ENCODE measurements at places on chromosomes 6 and 20.

DNA sequence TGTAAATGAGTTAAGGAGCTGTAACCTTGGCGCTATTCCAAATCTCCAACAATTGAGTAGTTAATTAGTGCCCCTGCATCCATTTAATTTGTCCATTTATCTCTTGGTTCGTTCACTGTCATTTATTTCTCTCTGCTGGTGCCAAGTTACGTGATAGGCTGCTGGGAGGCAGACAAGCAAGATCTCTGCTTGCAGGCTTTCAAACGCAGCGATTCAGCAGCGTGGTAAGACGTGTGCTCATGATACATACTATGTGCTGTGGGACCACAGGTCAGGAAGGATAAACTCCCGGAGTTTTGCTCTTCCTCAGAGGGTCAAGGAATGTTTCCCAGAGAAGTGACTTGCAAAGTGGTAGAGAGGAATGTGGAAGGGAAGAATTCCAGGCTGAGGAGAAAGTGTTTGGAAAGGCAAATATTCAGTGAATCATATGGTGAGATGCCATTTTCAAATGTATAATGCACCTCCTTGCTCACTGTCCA is 46.4 kb downstream of the UTRN start:
- no peak for DNase-seq

GRCh38 chr6:22709803-22710202 is 140.4 kb downstream of the HDGFL1 start:
- no peak for DNase-seq

DNA sequence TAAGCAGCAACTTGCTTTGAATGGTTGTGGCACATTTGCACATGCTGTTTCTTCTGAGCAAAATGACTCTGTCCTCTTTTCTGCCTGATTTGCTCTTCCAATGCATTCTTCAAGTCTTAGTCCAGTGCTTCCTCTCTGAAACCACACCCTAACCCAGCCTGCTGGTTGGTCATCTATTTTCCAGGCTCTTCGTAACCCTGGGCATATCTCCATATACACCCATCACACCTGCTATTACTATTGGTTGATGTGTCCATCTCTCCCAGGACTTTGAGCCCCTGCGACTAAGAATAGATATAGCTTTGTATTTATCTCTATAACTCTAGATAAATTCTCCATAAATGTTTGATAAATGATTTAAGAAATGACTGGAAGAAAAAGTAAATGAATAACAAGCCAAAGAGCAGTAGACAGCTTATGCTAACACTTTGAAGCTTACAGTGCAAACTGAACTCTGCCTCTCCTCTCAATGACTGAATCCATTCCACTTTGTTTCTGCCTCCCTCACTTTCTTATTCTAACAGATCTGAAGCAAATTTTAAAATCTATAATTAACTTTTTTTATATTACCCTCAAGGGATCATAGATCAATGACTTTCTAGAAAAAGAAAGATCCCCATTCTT is 59.7 kb upstream of the NT5E start:
- DNase-seq: no peak

GRCh38 chr6:20688710-20689500 is 154.6 kb downstream of the CDKAL1 start:
- no peak for DNase-seq

DNA sequence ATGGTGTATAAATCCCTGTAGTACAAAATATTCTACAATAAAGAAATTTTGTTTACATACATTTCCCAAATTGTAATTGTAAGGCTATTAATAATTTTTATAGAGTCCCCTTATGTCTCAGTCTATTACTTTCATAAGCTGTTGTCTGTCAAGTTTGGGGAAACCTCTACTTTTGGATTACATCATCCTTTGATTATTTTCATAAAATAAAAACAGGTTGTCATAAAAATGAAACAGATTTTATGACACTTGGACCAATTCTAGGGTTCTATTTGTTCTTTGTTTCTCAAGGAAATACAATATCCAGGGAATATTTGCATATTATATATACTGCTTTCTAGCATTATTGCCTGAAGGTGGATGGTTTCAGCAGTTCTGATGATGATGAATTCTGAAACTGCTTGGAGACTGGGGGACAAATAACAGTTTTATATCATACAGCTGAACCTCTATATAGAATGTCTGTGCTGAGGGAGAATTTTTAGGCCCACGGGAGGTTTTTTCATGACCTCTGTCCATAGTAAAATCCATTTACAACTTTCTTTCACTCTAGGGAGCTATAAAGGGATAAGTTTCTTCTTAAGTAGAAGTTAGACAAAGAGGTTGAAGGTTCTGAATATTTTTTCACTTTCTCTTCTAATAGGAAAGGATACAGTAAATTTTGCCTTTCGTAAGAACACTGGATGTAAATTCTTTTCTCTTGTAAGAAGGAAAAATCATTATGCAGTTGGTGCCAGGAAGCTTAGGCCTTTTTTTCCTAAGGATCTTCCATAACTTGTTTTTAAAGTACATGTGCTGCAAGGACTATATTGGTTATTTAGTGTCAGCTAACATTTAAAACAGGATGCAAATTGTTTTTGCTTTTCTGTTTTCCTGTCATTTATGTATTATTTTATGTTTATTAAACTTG is 58.0 kb downstream of the CD2AP start:
- DNase-seq: no peak

DNA sequence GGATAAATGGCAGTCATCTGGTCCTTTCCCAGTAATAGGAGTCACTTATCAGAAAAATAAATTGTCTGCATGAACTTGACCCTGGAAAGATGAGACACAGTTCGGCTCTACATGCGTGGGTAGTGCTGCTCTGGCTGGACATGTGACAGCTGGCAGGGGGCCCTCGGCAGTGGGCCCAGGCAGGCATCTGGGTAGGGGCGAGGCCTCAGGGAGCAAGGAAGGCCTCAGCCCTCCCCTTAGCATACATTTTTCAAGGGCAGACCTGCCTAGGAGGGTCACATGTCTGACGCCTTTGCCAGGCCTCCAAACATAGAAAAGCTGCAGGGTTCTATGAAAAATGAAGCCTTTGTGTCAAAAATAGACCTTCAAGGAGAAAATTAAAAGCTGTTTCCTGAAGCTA is 12.8 kb upstream of the ILRUN start:
- no peak for DNase-seq

GRCh38 chr6:150877928-150878327 is 12.4 kb downstream of the MTHFD1L start:
- no peak for DNase-seq

DNA sequence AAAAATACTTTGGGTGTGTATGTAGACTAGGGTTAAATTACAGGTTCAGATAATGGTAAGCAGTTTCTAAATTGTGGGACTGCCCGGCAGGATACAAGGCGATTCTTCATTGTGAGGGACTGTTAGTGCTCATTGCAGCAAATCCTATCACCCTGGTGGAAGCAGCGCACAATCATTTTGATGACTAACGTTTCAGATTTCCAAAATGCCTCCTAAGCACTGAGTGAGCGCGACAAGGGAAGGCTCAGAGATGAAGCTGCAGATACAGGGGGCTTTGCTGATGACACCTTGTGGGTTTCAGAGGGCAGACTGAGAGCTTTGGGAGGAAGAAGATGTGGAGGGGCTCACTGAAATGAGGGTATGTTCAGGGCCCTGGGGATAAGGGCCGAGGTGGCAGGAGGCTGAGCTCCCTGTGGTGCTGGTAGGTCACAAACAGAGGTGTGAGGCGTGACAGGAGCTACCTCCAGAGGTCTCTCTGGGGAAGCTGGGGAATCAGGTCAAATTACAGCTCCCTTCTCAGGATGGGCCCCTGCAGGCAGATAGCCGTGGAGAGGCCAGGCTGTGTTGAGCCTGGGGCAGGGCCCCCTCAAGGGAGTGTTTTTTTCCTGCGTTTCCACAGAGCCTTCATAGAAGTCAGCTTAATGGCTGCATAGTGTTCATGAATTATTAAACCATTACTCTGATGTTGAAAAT is 84.5 kb upstream of the FYN start:
- no peak for DNase-seq

GRCh38 chr6:93177918-93178317 is 241.4 kb downstream of the EPHA7 start:
- no peak for DNase-seq

GRCh38 chr6:118542184-118542952 is 5.7 kb upstream of the PLN start:
- no peak for DNase-seq

- DNase-seq: no peak
These were observed 67.3 kb downstream of the SLC22A23 start for GRCh38 chr6:3389390-3390167.

DNA sequence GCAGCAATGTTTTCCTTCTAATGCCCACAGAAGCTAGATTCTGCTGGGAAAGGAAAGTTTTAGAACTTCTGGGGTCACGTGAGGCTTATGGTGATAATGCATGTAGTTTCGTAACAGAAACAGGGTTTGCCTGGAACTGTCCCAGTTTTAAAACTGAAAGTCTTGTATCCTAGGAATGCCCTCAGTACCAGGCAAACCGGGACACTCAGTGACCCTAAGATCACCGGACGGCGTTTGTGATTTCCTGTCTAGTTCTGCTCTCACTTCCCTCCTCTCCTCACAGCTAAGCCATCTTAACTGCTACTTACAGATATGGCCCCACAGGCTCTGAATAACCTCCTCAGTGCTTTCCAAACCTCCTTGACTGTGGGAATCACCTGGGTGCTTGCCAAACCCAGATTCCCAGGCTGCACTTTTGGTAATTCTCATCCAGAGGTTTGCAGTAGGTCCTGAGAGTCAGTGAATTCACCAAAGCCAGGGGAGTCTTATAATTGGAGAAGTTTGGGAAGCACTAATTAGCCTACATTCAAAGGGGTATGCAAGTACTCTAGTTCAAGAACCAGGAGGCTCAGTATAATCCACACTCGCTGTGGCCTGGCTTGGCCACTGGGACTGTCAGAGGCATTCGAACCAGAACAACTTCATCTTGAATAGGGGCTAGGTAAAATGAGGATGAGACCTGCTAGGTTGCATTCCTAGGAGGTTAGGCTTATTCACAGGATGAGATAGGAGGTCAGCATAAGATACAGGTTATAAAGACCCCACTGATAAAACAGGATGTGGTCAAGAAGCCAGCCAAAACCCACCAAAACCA is 231.6 kb upstream of the MYLIP start:
- DNase-seq: no peak

DNA sequence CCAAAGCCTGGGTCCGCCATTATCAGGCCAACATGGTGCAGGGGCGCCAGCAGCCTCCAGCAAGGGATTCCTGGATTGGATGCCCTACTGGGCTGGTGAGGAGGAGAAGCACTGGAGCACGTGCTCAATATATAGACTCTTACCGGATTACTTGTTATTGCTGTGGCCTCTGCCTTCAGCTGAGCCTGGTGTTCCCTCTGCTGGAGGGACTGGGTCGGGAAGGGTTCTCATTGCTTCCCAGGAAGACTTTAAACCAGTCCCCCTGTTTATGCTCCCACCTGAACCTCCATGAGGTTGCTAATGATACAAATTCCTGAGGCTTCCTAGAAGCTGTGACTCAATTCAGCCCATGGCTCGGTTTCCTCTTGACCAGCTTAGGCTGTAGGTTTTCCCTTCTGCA is 186.7 kb upstream of the ARID1B start:
- no peak for DNase-seq

DNA sequence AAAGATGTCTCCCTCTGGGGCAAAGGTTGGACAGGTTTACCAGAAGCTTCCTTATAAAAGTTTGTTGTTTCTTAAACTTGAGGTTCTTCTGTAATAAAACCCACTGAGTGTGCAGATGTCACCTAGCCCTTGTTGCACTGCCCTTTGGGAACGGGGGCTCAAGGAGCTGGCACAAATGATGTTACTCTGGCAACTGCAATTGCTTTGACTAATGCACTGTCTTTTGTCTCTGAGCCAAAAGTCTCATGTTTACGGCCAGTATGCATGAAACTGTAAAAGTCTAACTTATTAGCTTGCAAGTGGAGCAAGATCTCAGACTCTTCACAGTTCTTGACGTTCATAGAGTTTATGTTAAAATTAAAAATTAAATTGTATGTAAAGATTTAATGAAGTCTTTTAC is 655.7 kb downstream of the EPHA7 start:
- DNase-seq: no peak

DNA sequence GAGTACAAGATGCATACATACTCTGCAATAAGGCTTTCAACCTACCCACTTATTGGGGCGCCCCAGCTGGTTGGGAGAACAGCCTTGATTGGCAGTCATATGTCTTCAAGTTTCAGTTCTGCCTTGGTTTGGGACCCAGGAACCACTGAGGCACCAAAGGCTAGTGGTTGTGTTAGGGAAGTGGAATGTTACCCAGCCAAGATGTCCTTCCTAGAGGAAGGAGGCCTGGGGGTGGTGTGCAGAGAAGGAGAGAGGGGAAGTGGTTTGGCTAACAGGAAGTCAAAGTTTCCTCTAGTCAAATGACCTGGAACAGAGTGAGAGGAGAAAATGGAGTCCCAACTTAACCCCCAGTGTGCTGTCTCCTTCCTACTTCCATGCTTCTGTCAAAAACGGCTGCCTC is 59.4 kb downstream of the CD164 start:
- DNase-seq: no peak

DNA sequence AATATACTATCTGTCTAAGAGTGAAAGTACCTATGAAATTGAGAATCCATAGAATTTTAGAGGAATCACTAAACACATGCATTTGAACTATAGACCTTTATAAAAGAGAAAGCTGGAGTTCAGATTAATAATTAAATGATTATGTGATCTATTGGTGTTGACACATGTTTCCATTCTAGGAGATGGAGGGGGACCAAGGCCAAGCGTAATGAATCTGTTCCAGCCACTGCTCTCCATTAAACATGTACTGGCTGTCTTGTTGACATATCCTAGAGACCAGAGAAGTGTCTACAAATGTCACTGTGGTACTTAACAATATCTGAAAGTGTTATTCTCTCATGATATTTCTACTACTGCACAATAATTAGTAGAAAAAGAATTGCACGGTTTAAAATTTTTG is 432.4 kb downstream of the BMP2 start:
- no peak for DNase-seq

Measured in activated T-cell treated with anti-CD3 and anti-CD28 coated beads, Interleukin-2, amount 50 U/mL, for 4 hours (primary cell).